ENCODE measurements at places on chromosomes 2 and 18.
A peak's percentile ranks its signal among the peaks of the same experiment; 100 is the strongest.

- DNase-seq, result no peak
Observed at GRCh38 chr2:205535001-205535400, 147.3 kb upstream of the NRP2 start.

DNA sequence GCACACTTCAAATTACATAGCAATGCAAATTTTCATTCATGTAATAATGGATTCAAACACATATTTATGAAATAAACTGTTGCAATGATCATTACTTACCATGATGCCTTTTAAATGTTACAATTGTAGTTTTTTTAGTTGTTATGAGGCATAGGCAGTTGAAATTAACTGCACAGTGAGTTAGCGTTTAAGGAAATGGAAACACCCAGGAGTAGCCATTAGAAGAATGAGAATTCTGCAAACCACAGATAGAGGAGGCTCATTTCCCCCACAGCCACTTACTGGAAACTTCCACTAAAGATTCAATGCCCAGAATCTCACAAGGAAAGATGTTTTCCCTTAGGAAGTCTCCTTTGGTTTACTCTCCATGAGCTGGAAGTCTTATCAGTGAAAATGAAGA lies 8.4 kb downstream of the ARL4C start:
- DNase-seq, result no peak

- no peak for DNase-seq
Observed at GRCh38 chr2:47083886-47084687, 71.0 kb downstream of the STPG4 start.

- no peak for DNase-seq
Observed at GRCh38 chr18:76314015-76314414, 181.0 kb downstream of the ZNF516 start.

- DNase-seq, result no peak
Observed at GRCh38 chr2:193103064-193103463, 908.3 kb upstream of the TMEFF2 start.

GRCh38 chr2:52178845-52179244 lies 1146.9 kb upstream of the NRXN1 start:
- no peak for DNase-seq

GRCh38 chr2:235518322-235519090 lies 24.7 kb downstream of the AGAP1 start:
- DNase-seq, result no peak

DNA sequence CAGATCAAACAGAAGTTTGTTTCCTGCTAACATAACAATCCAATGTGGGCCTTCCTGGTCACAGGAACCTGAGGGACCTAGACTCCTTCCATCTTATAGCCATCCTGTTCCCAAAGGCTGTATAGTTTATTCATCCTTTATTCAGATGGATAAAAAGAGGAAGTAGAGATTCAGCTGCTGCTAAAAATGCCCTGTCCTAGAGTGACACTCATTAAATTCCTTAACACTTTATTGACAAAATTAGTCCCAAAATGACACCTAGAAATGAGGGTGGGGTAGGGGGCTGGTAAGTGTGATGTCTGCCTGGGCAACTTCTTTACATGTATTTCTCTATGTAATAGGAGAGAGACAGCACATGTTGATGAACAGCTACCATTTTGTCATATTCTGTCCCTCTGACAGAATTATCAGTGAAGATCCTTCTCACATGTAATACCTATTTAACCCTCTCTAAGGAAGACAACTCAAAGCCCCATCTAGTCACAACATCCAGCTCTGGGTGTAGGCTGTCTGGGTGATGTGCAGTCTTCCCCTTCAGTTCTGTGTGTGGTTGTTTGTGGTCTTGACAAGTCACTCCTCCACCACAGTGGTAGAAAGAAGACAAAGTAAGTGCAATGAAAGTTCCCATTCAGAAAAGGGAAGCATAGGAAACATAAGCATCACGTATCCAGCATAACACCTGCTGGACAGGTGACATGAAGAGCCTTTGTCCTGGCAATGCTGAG lies 253.9 kb upstream of the CNTNAP5 start:
- DNase-seq, result no peak

GRCh38 chr18:8212896-8213780 lies 396.1 kb upstream of the RAB12 start:
- peak; percentile 88 for DNase-seq
